T-helper 17 cell (primary cell): ENCODE measurements at places on chromosomes 7 and 10.

DNA sequence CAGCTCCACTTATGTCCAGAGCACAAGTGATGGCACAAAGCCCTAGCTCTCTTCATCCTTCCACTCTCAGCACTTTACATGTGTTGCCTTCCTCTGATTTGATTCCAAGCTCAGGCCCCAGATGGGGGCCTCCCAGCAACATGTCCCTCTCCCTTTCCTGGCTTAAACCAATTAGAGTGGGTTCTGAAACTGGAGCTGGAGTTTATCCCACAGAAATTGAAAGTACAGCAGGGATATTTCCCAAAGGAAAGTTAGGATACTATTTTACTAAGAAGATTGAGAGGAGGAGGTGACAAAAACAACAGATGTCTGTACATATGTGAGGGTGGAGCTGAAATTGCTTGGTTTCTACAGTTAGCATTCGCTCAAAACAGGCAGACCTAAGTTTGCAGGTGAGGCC, 724.6 kb downstream of the AUTS2 start:
- DNase-seq, result no peak

GRCh38 chr10:31457858-31458257, 138.8 kb downstream of the ZEB1 start:
- DNase-seq, result no peak

GRCh38 chr7:20330928-20331909, 519 bp downstream of the ITGB8 start:
- DNase-seq, result no peak

DNA sequence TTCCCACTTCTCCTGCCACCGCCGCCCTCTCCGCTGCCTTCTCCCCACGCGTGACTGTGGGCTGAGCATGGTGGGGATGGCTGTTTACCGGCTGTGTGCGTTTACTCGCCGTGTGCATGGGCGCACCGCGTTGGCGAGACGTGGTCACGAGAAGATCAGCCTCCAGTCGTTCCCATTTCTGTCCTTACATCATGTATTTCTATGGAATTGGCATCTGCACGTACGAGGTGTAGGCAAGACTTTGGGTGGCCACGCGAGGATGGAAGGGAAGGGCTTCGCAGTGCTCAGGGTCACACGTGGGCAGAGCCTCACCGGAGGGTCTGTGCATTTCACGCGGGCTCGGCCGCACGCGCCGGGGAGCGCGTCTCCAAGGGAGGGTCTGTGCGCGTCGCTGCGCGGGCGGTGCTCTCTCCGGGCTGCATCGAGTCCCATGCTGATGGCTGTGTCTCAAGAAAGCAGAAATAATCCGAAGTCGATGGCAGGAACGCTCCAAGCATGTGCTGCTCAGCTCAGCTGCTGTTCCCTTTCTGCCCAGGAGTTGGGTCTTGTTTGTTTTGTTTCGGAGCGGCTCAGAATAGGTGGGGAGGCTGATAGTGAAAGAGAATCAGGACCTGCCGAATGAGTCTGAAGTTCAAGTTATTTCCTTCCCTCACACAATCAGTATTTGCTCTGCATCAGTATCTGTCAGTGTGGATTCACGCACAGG, 973 bp downstream of the CAMK1D start:
- peak; percentile 23 for DNase-seq

GRCh38 chr10:70832852-70833528, 17.2 kb downstream of the SGPL1 start:
- DNase-seq, result no peak

DNA sequence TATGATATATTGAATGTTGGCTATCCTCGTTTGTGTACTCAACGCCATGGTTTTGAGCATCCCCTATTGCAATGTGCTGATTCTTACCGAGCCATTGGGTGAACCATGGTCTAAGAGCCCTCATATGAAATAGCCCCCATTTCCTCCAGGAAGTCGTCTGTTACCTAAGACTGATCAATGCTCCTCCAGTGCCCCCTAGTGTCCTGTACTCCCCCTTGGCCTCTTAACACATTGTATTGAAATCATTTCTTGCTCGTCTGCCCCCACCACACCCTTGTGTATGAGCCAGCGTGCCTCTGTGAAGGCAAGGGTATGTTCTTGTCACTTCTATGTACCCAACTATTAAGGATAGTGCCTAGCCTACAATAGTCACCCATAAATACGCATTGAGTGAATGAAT, 11.2 kb upstream of the SLC35B4 start:
- no peak for DNase-seq

GRCh38 chr7:18894155-18894554, 223.3 kb downstream of the TWIST1 start:
- no peak for DNase-seq

- no peak for DNase-seq
These were observed 16.5 kb upstream of the BNIP3 start for GRCh38 chr10:131998050-131998844.

GRCh38 chr7:128210590-128211570, 30.2 kb upstream of the LEP start:
- DNase-seq, result no peak

DNA sequence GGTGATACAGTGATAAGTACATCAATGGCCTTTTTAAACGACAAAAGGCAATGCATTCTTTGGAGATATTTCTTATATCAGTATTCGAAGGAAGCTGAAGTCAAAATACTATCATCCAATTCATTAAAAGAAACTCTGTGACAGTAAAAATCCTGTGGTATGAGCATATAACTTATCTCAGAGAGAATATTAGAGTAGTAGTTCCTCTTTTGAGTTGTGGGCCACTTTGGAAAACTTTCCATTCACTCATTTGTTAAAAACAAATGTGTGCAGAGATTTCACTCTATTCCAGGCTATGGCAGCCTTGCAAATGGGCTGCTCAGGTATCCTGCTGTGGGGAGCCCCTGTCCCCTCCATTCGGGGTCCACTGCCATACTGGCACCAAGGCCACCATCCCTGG, 55.3 kb upstream of the ZNF438 start:
- DNase-seq, result no peak

DNA sequence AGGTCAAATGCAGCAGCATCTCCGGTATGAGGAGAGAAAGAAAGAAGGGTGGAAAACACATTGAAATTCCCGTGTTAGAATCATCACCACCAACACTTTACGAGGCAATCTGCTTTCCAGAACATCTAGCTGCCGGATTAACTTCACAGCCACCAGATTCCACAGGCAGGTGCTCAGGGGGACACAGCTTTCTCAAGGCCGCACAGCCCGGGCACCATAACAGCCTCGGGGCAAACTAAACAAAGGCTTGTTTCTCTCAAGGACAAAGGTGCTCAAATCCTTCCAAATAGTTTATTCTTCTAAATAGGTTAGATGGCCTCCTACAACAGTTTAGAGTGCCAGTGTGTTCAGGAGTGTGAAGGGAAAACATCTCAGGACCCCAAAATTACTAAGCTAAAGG, 156.3 kb downstream of the DIP2C start:
- DNase-seq, result no peak

- no peak for DNase-seq
These were observed 20.2 kb upstream of the FOXK1 start for GRCh38 chr7:4661871-4662270.

DNA sequence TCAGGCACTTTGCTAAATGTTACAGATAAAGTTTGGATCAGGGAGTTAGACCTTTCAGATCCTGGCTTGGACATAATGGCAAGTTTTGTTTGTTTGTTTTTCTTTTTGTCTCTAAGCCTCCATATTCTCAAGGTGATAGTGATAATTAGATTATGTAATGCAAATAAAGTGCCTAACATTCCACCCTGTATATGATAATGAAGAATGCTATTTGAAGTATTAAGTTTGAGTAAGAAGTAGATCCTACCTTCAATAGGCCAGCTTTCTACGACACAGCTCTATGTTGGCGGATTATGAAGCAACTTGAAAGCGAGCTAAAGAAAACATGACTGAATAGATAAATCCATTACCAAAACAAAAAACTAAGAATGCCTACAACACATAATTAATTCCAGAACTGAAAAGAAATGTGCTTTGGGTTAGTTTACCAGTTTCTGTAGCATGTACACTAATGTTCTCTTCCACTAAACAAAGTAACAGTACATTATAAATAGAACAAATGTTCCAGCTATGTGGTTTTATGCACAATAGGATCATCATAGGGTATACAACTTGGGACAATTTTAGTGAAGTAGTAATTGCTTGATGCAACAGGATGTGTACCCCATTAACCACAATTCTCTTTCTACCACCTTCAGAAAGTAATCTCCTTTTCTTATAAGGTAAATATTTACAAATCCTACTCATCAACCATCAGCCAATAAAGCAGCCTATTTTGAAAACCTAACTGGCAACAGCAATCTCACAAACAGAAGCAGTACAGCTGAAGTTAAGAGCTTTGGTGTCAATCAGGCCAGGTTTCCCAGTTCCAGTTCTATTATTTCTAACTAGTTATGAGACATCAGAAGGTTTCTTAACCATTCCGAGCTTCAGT, 1.5 kb downstream of the SEM1 start:
- no peak for DNase-seq

GRCh38 chr10:70673043-70673928, 980 bp downstream of the ADAMTS14 start:
- no peak for DNase-seq

DNA sequence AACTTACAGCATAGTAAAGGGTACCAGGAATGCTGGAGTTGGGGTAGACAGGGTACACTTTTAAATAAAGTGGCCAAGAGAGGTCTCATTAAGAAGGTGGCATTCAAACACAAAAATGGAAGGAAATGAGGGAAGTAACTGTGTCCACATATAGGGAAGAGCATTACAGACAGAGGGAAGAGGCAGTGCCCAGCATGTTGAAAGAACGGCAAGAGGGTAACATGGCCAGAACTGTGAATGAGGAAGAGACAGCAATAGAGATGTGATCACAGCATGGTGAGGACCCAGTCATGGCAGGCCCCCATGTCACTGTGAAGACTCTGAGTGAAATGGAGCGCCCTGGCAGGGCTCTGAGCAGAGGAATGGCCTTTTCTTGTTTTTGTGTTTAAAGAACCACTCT, 35.1 kb upstream of the ZNRF2 start:
- no peak for DNase-seq
